Activated T-cell treated with anti-CD3 and anti-CD28 coated beads, Interleukin-2, amount 50 U/mL, for 48 hours (primary cell): ENCODE measurements at places on chromosomes 2 and 18.

DNA sequence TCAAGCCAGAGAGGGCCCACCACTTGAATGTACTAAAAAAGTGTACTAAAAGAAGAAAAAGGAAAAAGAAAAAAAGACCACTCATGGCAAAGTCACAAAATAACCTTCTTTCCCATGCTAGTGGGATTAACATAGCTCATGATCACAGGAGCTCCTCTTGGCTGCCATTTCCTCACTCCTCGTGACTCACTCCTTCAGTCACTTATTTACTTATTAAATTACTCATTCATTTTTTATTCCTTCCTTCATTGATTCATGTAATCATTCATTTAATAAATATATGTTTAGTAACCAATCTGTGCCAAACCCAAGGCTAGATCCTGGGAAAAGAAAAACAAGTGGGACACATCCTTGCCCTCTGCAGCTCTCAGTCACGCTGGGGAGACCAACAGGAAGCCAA is 300.5 kb downstream of the INSIG2 start:
- no peak for DNase-seq

- peak; percentile 45 for DNase-seq
Measured at GRCh38 chr2:181682795-181683517, 2.6 kb upstream of the NEUROD1 start.

DNA sequence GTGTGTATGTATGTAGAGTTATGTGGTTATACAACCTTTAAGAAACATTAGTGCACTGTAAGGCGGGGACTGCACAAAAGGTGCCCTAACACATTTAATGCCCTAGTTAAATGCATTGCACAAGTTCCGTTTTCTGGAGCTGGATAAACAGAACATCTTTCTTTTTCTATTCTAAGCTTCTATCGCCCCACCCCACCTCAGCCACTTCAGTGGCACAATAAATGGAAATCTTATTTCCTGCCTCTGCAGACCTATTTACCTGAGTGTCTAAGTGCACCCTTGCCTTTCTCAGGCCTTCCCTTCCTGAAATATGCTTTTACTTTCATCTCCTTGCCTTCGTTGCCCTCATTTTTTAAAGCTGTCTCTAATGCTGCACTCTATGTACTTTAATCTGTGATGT is 123.5 kb downstream of the TANC1 start:
- DNase-seq, result no peak

DNA sequence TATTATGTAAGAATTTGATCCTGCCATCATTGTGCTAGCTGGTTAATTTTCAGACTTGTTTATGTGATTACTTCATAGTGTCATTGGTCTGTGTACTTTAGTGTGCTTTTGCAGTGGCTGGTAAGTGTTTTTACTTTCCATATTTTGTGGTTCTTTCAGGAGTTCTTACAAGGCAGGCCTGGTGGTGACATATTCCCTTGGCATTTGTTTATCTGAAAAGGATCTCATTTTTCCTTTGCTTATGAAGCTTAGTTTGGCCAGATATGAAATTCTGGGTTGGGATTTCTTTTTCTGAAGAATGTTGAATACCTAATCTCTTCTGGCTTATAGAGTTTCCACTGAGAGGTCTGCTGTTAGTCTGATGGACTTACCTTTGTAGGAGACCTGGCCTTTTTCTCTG is 72.8 kb upstream of the MC4R start:
- no peak for DNase-seq

DNA sequence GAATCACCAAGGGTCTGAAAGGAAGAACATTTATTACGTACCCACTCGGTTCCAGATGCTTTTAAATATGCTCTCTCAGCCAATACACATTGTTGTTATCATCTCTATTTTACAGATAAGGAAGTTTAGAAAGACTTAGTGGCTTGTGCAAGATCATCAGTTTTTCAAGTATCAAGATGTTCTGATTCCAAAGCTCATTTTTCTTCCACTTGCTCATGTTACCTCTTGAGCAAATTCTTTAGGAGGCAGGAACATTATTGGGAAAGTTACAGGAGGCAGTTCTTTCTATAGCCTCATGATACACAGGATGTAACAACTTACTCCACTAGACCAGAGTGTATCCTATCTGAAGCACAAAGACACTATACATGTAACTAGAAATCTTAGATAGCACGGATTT is 65.0 kb upstream of the MMADHC start:
- no peak for DNase-seq

DNA sequence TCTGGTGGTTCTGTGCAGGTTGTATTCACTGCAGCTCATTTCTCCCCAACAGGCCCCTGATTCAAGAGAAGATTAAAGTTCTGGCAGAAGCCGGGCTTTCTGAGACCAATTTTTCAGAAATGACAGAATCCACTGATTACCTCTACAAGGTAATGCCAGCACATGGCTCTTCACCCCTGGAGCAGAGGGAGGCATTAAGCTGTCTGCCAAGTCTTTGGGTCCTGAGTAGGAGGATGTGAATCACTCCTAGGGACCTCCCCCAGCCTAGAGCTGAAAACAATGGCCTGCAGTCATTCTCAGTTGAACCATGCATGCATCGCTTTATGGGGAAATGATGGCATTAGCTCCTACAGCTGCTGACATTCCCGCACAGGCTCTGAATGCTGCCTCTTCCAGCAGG is 20.5 kb upstream of the RPL37A start:
- no peak for DNase-seq

- no peak for DNase-seq
Measured at GRCh38 chr2:19035238-19035637, 323.2 kb downstream of the OSR1 start.

GRCh38 chr2:26922405-26923188 is 47.8 kb upstream of the MAPRE3 start:
- peak; percentile 55 for DNase-seq

DNA sequence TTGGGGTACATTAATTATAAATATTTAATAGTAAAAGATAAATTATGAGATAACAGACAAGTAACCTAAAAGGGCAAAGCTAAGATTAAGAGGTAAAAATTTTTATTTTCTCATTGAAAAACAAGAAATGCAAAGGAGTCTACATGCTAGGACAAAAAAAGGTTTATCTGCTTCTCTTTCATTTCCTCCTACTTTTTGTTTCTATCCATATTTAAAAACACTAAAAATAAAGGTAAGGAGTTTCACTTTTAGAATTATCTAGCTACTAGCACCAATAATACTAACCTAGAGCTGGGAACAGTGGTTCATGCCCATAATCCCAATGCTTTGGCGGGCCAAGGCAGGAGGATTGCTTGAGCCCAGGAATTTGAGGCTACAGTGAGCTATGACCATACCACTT is 1551.7 kb upstream of the SLC39A10 start:
- no peak for DNase-seq

DNA sequence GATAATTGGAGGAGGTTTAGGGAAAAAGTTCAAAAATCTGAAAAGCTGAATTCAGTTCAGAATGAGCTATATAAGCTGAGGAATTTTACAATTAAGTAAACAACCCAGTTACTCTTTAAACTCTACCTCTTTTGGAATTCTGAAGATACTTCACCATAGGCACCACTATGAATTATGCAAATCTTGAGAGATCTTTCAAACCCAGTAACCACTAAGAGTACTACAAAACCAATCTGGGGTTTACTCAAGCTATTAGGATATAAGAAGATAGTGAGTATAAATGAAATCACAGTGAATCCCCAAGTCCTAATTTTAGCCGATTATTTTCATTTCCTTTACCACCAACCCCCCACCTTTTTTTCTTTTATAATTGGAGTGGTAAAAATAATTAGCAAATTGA is 6.0 kb upstream of the CTLA4 start:
- no peak for DNase-seq

GRCh38 chr2:197497326-197497725 is 2.3 kb downstream of the HSPD1 start:
- DNase-seq, result no peak

- DNase-seq, result no peak
Measured at GRCh38 chr2:96969321-96969720, 17.1 kb downstream of the FAM178B start.

DNA sequence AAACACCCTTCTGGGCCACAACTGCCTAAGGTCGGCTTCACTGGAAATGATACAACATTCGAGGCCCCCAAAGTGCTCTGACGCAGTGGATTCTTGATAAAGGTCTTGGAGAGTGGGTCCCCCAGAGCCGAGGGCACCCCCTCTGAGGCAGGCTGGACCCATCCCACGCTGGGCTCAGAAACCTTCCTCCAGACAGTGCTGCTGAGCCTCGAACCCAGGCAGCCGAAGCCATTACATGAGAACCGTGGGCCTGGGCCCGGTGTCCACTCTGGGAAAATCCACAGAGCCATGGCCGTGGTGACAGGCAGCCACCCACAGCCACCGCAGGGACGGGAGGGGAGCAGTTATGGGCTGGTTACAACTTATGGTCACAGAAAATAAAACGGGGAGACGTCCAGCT is 81.4 kb upstream of the ID2 start:
- DNase-seq, result no peak

DNA sequence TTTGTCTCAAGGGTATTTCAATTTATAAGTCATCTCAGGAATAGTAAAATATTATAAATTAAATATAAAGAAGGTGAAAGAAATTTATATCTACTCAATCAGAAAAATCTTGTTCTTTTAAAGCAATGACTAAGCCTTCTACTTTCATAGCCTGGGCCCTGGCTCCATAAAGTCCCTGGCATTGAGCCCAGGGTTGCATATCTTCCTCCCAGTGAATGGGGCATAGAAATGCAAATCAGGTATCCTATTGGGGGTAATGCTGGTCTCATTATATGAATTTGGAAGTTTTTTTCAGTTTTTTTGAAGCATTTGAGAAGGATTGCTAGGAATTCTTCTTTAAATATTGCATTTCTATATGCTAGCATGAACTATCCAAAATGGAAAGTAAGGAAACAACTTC is 73.9 kb upstream of the MC2R start:
- no peak for DNase-seq

GRCh38 chr2:168519534-168520308 is 63.6 kb downstream of the CERS6 start:
- DNase-seq, result no peak
